NCI-H1092 (cell line): ENCODE measurements at places on chromosomes 11 and 22.
A peak's percentile ranks its signal among the peaks of the same experiment; 100 is the strongest.

- DNase-seq: no peak
Measured at GRCh38 chr11:30956751-30957150, 370.6 kb upstream of the MPPED2 start.

GRCh38 chr11:96524475-96524874 lies 134.7 kb downstream of the JRKL start:
- DNase-seq: no peak

DNA sequence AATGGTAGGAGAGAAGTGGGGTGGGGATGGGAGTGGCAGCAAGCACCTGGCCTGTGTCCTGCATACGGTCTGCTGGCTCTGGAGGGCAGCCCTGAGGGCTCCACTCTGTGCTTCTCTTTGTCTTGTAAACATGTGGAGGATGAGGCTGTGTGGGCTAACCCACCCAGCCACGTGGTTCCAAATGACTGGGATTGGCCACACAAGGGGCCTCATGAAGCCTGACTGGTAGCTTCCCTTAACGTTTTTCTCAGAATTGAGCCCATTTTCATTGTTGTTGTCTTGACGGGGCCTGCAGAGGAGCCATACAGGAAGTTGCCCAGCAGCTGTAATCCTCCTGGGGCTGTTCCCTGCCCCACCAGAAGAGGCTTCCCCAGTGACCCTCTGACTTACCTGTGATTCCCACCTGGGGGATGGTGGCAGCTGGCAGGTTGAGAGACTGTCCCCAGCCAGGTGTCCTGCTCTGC lies 18.0 kb downstream of the DERL3 start:
- DNase-seq: no peak

GRCh38 chr22:28918550-28919271 lies 35.3 kb downstream of the ZNRF3 start:
- DNase-seq: no peak

GRCh38 chr11:63858628-63859550 lies 20.0 kb downstream of the MARK2 start:
- no peak for DNase-seq

DNA sequence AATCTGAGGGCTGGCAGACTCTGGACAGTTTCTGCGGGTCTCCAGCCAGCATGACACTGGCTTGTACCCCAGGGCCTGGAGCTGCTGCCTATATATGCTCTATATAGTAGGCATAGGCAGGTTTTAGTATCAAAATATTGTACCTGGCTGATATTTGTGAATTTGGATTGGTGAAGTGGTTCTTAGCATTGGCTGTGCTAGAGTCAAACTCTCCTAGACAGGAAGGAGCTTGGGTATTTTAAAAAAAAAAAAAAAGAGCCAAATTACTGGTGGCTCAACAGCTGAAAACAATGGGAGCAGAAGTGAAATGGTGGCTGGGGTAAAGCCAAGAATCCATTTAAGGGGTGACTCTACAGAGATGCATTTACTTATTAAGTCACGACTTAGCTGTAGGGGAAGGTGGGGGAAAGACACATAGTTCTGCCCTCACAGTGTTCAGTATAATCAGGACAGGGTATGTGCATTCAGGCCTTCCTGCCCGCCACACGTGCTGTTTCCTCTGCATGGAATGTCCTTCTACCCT lies 11.0 kb upstream of the MTFP1 start:
- DNase-seq: no peak

DNA sequence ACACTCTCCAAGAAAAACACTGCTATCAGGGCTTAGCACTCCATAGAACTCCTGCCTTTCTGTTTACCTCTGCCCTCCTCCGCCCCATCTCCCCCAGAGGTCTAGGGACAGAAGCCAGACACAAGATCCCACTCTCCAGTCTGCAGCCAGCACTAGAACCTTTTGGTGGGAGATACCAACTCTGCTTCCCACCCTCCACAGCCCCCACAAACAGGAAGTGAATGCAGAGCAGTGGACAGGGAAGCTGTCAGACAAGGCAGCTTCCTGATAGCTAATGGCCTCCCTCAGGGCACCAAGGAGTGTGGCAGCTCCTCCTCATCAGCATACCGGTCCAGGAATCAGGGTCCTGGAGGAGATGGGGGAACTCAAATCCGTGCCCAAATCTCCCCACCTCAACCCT lies 5.1 kb downstream of the SCN4B start:
- DNase-seq: no peak

DNA sequence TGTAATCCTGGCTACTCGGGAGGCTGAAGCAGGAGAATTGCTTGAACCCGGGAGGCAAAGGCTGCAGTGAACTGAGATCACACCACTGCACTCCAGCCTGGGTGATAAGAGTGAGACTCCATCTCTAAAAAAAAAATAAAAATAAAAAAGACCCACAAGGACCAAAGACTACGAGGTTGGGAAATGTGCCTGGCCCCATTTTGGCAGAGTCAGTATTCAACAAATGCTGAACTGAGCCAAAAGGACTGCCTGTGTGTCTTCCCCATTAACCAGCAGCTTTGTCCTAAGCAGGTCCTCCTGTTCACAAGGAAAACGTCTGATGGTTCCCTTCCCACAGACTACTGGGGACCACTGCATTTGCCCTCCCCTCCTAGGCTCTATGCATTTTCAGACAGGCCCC lies 27.6 kb downstream of the ADORA2A start:
- DNase-seq: no peak

DNA sequence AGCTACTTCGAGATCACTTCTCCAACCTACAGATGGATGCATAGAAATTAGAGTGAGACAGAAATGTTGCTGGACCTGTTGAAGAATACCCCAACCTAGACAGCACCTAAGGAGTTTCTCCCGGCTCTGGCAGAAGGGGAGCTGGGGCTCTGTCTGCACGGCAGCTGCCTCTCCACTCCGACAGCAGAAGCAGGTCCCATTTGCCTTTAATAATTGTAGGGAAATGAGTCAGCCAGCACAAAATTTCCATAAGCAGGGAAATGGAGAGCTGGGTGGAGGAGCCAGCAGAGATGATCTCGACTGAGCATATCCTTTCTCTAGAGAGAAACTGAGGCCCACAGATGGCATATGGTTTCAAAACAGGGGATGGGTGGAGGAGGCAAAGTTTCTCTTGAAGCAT lies 80.1 kb downstream of the EFCAB6 start:
- DNase-seq: no peak

- peak; percentile 98 for DNase-seq
Measured at GRCh38 chr11:8688414-8689362, 6.1 kb downstream of the RPL27A start.

DNA sequence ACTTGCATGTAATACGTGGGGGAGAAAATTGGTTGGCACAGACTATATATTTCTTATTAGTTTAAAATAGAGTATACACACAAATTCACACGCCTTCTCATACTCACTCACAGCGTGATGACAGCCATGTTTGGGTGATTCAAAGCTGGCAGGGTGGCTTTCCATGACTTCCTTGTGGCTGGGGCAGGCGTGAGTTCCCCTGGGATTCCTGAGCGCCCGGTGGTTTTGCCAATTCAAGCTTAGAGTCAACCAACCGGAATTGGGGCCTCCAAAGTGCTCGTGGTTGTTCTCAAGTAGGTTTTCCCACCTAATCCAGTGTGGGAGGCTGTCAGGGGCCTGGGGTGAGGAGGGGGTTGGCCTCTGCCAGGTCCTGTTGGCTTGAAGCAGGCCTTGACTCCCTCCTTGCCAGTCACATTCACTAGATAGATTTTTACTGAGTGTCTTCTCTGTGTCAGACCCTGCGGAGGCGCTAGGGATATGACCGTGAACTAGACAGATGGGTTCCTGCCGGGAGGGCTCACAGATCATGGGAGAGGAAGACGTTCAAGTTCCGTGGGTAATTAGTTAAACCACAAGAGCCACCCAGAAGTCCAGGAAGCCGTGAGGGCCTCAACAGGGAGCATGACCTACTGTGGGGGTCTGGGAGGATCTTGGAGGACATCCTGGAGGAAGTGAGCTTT lies 11.5 kb downstream of the PKNOX2 start:
- no peak for DNase-seq

- DNase-seq: no peak
Measured at GRCh38 chr11:112941104-112941503, 20.1 kb upstream of the NCAM1 start.

DNA sequence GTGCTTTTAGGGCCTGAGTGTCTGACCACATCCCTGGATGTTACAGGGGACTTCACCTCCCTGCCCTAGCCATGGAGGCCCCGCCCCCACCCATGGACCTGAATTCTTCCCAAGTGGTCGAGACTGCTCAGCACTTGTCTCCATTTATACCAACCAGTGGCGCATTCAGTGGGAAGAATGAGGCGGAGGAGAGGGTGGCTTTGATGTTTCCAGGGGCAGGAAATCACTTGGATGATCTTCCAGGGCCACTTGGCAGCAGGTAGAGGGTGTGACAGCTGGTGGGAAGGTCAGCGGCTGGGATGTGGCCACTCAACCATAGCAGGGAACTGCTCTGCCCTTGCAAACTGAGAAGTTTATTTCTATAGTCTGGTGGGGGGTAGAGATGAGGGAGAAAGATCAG lies 155.1 kb upstream of the BLID start:
- peak; percentile 55 for DNase-seq
